ENCODE measurements at places on chromosomes 2 and 18.

DNA sequence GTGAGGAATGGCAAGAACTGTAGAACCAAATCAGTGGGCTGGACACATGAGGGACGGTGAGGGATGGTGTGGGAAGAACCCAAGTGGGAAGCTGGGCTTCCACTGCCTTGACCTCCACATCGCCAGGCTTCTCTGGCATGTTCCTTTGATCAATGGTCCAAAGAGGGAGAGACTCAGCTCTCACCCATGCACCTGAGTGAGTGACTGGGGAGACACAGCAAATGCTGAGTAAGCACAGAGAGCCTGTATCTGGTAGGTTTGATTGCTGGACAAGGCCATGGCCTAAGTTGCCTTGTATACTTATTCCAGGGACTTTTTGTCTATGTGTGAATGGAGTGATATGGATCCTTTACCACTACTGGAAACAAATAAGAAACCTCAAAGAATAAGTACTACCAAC lies 188.6 kb downstream of the AFF3 start:
- DNase-seq, result no peak

GRCh38 chr18:1383465-1383864 lies 478.8 kb downstream of the ADCYAP1 start:
- DNase-seq, result no peak

DNA sequence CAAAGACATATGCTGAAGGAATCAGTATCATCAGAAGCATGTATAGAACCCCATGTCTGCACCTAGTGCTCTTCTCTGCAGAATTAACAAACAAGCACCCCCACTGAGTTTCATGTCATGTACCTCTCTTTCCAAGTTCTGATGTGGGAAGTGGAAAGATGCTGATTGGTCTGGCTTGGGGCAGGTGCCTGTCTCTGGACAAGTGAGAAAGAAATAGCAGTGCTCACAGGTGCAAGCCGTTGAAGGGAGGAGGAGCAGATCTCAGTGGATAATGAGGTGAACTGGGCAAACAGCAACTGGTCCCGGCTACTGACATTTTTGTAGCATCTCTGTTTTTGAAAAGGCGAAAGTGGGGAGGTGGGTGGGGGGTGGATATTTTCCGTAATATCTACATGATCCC lies 17.5 kb upstream of the ACVR1 start:
- no peak for DNase-seq

- DNase-seq, result no peak
Measured at GRCh38 chr2:233074106-233074505, 14.0 kb downstream of the INPP5D start.

GRCh38 chr2:191933307-191934105 lies 86.6 kb upstream of the CAVIN2 start:
- DNase-seq, result no peak

DNA sequence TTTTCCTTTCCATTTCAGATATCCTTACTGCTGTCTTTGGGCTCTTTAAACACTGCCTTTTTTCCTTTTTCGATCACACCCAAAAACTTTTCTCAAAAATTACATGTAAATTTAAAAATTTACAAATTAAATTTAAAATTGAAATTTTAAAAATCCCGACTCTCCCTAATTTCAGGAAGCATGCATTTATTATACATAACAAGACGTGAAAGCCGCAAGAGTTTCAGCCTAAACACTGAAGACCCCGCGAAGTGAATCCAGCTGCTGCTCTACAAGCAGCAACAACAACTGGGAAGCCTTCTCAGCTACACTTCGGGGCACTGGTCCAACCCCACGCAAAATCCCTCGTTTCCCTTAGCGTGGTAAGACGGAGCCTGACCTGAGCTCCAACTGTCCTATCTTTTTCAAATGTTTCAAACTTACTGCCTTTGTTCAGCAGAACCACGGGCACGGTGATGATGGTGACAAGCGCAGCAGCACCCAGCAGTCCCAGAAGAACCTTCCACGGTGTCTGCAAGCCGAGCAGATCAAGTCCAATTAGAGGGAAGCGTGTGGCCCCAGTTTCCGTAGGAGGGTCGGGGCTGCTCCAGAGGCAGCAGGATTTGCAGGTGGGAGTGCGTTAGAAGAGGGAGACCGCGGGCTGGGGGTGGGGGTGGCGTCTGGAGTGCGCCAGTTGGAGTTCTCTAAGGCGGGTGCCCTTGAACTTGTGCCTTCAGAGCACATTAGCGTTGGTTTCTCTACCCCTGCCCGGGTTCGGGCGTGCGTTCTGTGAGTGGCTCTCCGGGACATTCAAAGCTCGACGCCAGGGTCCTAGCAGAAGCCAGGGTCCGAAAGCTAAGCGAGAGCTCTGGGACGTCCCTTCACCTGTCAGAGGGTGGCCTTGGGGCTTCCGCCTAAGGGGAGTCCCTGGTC lies 783 bp downstream of the DPP4 start:
- DNase-seq, result peak; percentile 41

- no peak for DNase-seq
Measured at GRCh38 chr18:45467945-45468344, 147.3 kb upstream of the SLC14A2 start.

DNA sequence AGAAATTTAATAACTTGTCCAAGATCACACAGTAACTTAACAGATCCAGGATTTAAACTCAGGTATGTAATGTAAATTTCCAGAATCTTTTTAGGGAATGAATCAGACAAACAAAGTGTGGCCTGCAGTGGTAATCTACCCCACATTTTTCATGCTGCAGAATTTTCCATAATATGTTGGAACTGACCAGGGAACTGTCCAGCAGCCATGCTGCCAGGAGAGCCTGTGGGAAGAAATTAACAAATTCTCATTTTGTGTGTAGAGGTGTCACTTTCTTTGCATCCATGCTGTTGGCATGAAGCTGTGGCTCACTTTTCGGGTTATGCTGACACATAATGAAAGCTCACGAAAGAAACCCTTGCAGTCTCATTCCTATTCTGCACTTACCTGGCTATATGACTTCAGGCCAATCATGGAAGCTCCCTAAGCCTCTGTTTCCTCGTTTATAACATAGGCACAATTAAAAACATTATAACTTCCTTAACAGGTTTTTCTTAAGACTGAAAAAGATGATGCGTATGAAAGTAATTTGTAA lies 54.7 kb downstream of the CDKL4 start:
- DNase-seq, result no peak

DNA sequence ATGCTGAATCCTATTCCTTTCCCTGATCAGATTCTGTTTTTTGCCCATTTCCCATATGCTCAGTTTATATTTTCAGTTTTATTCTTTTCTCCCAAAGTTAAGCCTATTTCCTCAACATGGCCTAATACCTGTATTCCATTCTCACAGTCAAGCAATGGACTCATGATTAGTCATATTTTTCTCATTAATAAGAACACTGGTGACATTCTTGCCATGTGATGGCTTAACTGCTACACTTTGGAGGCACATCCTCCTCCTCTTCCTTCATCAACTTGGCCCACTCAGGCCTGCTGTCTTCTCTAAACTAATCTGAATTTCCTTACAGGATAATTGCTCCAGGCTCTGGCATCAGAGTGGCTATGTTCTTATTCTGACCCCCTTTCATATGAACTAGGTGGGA lies 679.2 kb downstream of the NYAP2 start:
- DNase-seq, result no peak

- no peak for DNase-seq
Measured at GRCh38 chr2:47079515-47080412, 75.3 kb downstream of the STPG4 start.
